ENCODE measurements at places on chromosomes 3 and 15.

DNA sequence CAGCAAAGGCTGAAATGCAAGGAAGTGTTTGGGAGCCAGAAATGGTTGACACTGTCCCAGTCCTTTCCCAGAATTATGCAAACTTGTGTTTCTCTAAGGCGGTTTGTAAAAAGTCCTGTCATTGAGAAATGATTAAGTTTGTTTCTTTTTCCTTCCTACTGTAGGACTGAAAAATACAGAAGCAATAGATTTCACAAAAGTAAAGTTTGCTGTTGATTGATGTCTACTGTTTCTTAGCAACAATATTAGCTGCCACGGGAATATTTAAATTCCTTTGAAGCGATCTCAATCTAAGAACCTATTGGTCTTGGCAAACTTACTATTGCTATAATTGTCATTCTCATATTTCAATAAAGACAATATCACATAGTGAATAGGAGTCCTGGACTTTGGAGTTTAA is 100.7 kb upstream of the IL12A start:
- no peaks in the 10 kb centered on the region for H3K27me3 ChIP-seq
- H3K36me3 ChIP-seq, result 0 out of 2 replicates have a peak, but pooled peaks cover 4% of the 10 kb centered on the region
- no peak overlapping the region for H3K4me3 ChIP-seq
- no peak overlapping the region for H3K27ac ChIP-seq
- H3K4me1 ChIP-seq, result no peaks in the 10 kb centered on the region

- H3K36me3 ChIP-seq, result no peaks in the 10 kb centered on the region
Observed at GRCh38 chr3:27885641-27886040, 163.5 kb upstream of the EOMES start.

GRCh38 chr15:91965501-91966193 is 112.1 kb downstream of the SLCO3A1 start:
- no peaks in the 10 kb centered on the region for H3K27me3 ChIP-seq
- peaks cover 50% of the 10 kb centered on the region for H3K4me1 ChIP-seq
- H3K36me3 ChIP-seq, result no peaks in the 10 kb centered on the region
- peak; percentile 89 for DNase-seq

- H3K27ac ChIP-seq, result no peak overlapping the region
- H3K4me1 ChIP-seq, result no peaks in the 10 kb centered on the region
- no peaks in the 10 kb centered on the region for H3K36me3 ChIP-seq
Observed at GRCh38 chr3:29922992-29923746, 642.3 kb downstream of the RBMS3 start.

- H3K36me3 ChIP-seq, result no peaks in the 10 kb centered on the region
- H3K4me3 ChIP-seq, result no peak overlapping the region
- no peaks in the 10 kb centered on the region for H3K27me3 ChIP-seq
- no peak overlapping the region for H3K27ac ChIP-seq
Observed at GRCh38 chr3:13042127-13042701, 31.0 kb downstream of the IQSEC1 start.

DNA sequence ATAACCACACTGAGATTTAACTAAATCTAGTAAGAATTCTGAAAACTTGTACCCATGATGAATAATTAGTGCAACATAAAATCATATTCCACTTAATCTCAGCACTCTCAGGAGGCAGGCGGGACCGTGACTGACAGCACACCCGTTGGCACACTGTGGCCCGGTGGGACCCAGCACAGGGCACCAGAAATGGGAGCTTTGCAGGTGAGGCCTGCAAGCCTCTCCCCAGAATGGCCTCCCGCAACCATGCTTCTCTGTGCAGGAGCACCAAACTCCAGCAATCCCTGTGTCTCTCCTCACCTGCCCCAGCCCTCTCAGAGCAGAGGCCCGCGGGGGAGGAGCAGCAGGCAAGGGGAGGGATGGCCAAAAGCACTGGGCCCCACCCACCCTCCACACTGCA is 31.5 kb upstream of the OCA2 start:
- no peaks in the 10 kb centered on the region for H3K4me1 ChIP-seq
- no peak overlapping the region for H3K4me3 ChIP-seq
- no peaks in the 10 kb centered on the region for H3K27me3 ChIP-seq
- no peak for DNase-seq
- no peaks in the 10 kb centered on the region for H3K36me3 ChIP-seq
- H3K27ac ChIP-seq, result no peak overlapping the region

GRCh38 chr3:53190659-53191058 is 29.6 kb downstream of the PRKCD start:
- DNase-seq, result no peak
- H3K4me3 ChIP-seq, result no peak overlapping the region
- H3K4me1 ChIP-seq, result no peaks in the 10 kb centered on the region
- no peak overlapping the region for H3K27ac ChIP-seq
- H3K27me3 ChIP-seq, result no peaks in the 10 kb centered on the region

DNA sequence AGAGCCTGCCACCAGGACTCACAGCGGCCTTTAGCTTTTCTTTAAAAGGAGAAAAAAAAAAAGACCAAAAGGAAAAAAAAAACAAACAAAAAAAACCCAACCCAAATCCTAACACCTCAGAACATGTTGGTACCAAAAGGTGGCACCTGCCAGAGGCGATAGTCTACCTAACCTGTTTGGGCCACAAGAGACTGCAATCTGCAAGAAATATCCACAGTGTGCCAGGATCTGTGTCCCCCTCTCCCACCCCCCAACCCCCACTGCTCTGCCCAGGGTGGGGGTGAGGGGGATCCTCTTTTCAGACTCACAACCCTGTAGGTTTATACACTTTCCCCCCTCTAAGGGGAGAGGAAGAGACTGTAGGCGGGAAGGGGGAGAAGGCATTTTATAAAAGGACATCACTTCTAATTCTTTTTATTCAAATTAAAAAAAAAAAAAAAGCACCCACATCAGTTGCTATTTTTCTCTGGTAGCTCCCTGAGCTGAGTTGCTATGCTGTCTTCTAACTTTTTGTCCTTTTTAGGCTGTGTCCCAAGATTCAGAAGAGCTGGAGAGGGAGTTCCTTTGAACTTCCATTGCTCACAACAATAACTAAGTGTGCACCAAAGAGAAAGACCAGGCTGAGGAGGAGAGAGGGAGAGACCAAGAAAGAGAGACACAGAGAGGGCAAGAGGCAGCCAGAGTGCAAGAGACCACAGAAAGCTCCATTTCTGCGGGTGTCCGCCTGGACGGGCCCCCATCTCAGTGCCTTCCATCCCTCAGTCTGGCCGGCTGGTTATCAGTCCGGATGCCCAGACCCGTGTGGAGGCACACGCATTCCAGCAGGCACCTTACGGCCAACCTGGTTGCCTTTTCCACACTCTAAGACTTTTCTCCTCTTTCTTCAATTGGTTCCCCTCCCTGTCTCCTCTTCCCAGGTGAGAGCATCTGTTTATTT is 48.9 kb downstream of the TLE3 start:
- no peak overlapping the region for H3K4me3 ChIP-seq
- no peaks in the 10 kb centered on the region for H3K4me1 ChIP-seq
- no peaks in the 10 kb centered on the region for H3K36me3 ChIP-seq
- DNase-seq, result no peak
- no peaks in the 10 kb centered on the region for H3K27me3 ChIP-seq
- no peak overlapping the region for H3K27ac ChIP-seq

GRCh38 chr15:99014803-99015697 is 7.5 kb upstream of the PGPEP1L start:
- H3K27ac ChIP-seq, result peak overlapping the region; percentile 68
- H3K4me3 ChIP-seq, result peak overlapping the region; percentile 90
- H3K4me1 ChIP-seq, result peaks cover 16% of the 10 kb centered on the region
- DNase-seq, result peak; percentile 86
- no peaks in the 10 kb centered on the region for H3K36me3 ChIP-seq

GRCh38 chr3:152385761-152386160 is 117.0 kb downstream of the MBNL1 start:
- H3K27me3 ChIP-seq, result no peaks in the 10 kb centered on the region
- H3K4me3 ChIP-seq, result no peak overlapping the region
- H3K36me3 ChIP-seq, result no peaks in the 10 kb centered on the region
- peaks cover 14% of the 10 kb centered on the region for H3K4me1 ChIP-seq
- no peak for DNase-seq
- no peak overlapping the region for H3K27ac ChIP-seq

GRCh38 chr3:151391720-151392119 is 7.2 kb upstream of the P2RY12 start:
- no peak overlapping the region for H3K27ac ChIP-seq
- peaks cover 12% of the 10 kb centered on the region for H3K4me1 ChIP-seq
- no peaks in the 10 kb centered on the region for H3K27me3 ChIP-seq
- no peaks in the 10 kb centered on the region for H3K36me3 ChIP-seq
- DNase-seq, result no peak
- H3K4me3 ChIP-seq, result no peak overlapping the region

DNA sequence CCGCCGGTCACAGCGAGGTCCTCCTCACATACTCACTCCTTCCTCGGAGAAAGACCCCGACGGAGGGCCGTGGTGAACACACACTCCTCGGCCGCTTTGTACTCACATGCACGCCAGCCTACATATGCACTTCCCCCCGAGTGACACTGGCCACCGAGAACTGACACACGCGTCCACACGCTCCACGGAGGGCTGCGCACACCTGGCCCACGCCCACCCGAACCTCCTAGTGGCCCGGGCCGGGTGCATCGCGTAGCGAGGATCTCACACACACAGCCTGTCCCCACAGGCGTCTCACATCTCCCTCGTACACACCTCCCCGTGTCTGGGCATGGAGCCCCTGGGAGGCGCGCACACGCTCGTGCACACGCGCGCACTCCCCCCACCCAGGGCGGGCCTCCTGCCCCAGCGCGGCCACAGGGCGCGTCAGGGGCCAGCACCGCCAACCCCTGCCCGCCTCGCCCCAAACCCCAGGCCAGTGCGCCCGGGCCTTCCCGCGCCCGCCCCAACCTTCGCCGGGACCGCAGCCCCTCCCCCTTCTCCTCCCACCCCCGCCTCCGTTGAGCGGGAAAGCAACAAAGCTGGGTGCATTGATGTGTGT is 411 bp upstream of the C3orf70 start:
- no peak overlapping the region for H3K4me3 ChIP-seq
- no peaks in the 10 kb centered on the region for H3K36me3 ChIP-seq
- H3K27me3 ChIP-seq, result peaks cover 73% of the 10 kb centered on the region
- H3K4me1 ChIP-seq, result no peaks in the 10 kb centered on the region
- no peak for DNase-seq
- H3K27ac ChIP-seq, result no peak overlapping the region

DNA sequence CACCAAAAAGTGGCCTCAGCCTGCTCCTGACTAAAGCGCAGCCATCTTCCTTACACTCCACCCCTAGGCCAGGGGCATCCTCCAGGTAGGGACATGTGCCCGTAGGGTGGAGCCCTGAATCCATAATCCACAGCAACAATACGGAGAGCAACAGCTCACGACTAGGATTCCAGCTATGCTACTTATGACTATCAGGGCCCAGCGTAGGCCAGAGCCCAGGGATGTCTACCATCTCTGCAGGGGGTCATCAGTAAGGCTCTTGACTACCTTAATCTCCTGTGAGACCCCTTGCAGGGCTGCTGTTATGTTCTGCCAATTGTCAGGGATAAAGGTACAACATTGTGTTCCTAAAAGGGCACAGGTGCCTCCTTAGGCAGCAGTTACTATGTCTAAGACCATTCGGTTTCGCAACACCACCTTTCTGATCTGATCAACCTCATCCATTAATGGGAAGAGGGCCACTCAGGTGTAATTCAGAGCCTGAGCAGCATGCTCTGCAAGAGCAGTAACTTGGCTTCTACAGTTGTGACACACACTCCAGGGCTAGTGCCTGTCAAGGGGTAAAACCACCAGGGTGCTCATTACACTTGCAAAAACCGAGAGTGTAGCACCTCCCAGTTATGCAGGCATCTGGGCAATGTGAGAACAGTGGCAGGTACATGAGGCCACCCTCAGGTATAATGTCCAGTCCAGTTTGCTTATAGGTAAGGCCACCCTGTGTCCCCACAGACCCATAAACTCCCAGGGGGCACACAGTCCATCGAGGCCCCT is 11.0 kb downstream of the CCRL2 start:
- no peak for DNase-seq
- no peak overlapping the region for H3K4me3 ChIP-seq
- H3K27me3 ChIP-seq, result no peaks in the 10 kb centered on the region
- peaks cover 13% of the 10 kb centered on the region for H3K4me1 ChIP-seq

DNA sequence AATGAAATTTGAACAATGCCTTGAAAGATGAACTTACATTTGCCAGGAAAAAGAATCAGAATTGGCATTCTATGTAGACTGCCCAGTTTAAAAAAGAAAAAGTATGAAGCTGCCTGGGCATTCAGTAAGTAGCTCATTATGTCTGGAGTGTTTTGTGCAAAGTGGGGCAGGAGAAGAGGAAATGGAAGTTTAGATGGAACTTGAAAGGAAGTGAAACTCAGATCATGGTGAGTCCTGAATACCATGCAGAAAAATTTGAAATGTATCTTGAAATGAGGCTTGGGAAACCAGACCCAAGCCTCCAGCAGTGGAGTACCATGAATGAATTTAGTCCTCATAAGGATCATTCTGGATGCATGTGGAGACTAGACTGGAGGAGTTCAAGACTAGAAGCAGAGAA is 4.8 kb upstream of the MORC1 start:
- no peaks in the 10 kb centered on the region for H3K4me1 ChIP-seq
- no peaks in the 10 kb centered on the region for H3K36me3 ChIP-seq
- no peak overlapping the region for H3K4me3 ChIP-seq
- no peaks in the 10 kb centered on the region for H3K27me3 ChIP-seq
- DNase-seq, result no peak

DNA sequence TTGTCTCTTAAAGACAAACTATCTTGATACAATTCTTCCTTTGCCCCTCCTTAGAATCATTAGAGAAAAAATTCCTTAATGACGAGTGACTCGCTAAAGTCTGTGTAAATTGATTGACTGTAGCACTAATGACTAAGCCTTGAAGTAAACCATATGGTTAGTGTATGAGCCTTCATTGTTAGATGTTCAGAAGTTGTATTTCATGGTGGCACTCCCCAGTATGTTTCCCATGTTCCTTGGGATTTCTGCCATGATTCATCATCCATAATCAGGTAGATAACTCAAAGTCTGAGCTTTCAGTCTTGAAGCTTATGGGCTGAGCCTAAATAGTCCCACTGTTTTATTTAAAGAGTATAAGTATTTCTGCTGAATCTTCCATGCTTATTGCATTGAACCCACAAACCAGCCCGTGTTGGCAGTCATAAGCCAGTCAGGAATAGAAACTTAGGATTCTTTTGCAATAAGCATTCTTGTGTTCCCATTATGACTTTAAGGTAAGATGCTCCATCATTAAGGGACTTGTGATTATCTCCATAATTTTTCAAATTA is 371.2 kb upstream of the RARB start:
- no peaks in the 10 kb centered on the region for H3K4me1 ChIP-seq
- no peak for DNase-seq
- H3K36me3 ChIP-seq, result no peaks in the 10 kb centered on the region
- H3K27ac ChIP-seq, result no peak overlapping the region
- no peaks in the 10 kb centered on the region for H3K27me3 ChIP-seq

- H3K4me1 ChIP-seq, result no peaks in the 10 kb centered on the region
- peaks cover 50% of the 10 kb centered on the region for H3K27me3 ChIP-seq
- H3K27ac ChIP-seq, result no peak overlapping the region
Observed at GRCh38 chr3:127131424-127132170, 61.3 kb upstream of the PRR23E start.

Measured in PC-9 (cell line).